Esophagus muscularis mucosa (tissue), 4 donors: ENCODE measurements at places on chromosomes 6 and 20. TPM values are rescaled to one million over a fixed set of nuclear protein-coding genes. Genes with fewer than 3 reads are reported as not detected.

- DNase-seq = no peak
These were observed 24.0 kb downstream of the CD40 start for GRCh38 chr20:46142124-46142523.

DNA sequence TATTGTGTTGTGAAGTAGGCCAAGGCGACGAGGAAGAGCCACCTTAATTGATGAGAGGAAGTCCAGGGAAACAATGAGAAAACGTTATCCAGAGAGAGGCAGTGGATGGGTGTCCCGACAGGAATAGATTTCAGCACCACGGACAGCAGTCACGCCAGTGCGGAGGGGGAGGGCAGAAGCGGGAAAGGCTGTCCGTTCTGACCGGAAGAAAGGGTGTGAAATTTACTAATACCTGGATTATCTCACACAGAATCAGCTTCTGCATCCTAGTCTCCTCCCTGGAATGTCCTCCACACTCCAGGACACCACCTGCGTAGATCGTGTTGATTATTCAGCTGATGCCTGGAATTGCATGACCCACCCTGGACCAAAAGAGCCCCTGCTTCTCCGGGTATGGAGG is 7.4 kb upstream of the BPIFA3 start:
- no peak for DNase-seq

- no peak for DNase-seq
These were observed 213.7 kb downstream of the SYNE1 start for GRCh38 chr6:152423216-152424103.

DNA sequence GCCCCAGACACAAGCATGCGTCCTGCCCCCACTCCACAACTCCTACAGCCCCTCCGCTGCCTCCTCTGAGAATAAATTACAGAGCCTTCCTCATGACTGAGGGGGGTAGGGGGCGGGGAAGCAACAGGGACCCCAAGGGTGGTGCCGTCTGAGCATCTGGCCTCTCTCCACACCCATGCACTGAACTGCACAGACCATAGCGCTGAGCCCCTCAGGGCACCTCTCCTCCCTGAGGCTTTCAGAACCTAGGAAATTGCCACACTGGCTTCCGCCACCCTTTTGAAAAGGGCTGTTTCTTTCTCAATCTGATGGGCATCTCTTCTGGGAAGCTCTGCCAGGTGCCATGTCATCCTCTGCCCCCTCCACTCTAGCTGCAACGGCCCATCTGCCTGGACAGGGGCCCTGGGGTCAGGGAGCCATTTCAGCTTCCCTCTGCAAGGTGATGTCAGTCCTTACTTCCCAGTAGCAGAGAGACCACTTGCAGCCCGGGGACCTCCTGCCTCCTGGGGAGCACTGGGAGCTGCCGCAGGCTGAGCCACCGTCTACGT is 2.5 kb downstream of the CST7 start:
- no peak for DNase-seq

- DNase-seq = no peak
These were observed 48.3 kb downstream of the PTPN1 start for GRCh38 chr20:50558483-50558925.

DNA sequence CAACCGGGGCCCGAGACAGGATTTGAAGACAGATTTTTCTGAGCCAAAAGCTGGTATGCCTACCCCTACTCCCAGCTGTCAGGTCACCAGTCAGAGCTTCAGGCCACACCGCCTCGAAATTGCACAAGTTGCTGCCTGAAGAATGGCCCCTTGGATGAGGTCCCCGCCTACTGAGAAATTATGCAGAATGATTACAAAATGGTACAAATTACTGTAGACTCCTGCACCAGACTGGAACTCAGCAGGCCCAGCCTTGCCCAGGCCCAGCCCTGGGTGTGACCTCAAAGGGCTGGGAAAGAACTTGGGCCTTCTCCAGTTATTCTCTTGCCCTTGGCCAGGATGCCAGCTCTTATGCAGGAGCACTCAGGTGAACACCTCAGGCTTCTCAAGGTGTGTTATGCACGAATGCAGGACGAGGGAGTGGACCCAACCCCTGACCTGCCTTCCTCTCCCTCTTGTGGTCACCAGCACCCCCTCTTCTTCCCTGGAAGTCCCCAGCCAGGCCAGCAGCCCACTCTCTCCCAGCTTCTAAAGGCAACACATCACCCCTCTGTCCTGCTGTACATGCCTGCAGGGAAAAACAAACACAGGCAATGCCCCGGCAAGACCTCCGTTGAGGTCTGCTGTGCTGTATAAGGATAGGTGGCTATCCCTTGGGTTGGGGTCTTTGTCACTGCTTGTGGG is 88.7 kb upstream of the NAA20 start:
- DNase-seq = no peak

DNA sequence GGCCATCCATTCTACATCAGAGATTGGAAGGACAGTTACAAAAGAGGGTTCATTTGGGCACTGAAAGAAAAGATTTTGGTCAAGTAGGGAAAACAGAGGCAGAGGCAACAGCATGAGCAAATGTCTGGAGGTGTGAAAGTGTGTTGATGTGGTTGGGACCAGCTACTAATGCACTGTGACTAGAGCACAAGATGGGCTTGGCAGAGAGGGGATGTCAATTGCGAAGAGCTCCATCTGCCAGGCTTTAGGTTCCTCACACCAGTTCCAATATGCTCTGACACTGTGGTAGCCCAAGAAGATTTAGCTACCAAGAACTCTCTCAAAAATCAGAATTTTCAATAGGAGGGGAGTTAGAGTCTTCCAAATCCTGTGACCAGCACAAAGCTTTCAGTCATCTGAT is 42.1 kb downstream of the TRAF3IP2 start:
- no peak for DNase-seq

DNA sequence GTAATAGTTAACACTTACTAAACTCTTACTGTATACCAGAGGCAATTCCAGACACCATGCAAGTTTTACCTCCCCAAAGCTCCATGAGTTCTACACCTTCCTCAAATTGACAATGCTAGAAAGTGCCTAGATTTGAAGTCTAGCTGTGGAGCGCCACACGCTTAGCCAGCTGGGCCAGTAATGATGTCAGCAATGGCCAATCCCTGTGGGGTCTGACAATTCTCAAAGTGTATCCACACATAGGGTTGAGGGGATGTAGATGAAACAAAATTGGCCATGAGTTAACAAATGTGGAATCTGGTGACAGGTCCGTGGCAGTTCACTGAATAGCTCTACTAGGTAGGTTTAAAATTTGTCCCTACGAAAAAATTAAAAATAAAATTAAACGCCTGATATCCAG is 1.3 kb downstream of the ZNF343 start:
- peak; percentile 26 for DNase-seq

- no peak for DNase-seq
These were observed 102.8 kb downstream of the FYN start for GRCh38 chr6:111770263-111771093.

- DNase-seq = no peak
These were observed 179.5 kb downstream of the ADAT2 start for GRCh38 chr6:143271024-143271423.

DNA sequence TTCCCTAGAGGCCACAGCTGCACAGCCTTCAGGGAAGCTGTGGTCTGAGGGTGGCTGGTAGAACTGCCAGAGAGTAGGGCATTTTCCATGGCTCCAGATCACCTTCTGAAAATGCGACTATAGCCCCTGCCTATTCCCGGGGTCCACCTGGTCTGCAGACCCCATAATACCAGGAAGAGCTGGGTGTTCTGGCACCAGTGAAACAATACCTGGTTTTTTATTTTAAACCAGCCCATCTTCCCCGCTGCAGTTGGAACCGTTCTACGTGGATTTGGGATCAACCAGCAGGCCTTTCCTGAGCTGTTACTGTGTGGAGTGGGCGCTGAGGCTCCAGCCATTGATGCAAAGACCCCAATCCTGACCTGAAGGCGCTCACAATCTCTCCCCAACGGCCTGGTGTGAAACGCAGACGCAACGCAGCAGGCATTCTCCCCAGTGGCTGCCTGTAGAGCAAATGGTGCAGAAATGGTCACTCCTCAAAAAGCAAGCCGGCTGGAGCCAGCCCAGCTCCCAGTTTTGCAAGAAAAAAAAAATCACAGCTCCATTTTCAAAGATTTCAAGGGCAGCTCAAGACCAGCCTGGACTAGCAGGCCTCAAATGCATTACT is 11.3 kb downstream of the NPEPL1 start:
- no peak for DNase-seq

DNA sequence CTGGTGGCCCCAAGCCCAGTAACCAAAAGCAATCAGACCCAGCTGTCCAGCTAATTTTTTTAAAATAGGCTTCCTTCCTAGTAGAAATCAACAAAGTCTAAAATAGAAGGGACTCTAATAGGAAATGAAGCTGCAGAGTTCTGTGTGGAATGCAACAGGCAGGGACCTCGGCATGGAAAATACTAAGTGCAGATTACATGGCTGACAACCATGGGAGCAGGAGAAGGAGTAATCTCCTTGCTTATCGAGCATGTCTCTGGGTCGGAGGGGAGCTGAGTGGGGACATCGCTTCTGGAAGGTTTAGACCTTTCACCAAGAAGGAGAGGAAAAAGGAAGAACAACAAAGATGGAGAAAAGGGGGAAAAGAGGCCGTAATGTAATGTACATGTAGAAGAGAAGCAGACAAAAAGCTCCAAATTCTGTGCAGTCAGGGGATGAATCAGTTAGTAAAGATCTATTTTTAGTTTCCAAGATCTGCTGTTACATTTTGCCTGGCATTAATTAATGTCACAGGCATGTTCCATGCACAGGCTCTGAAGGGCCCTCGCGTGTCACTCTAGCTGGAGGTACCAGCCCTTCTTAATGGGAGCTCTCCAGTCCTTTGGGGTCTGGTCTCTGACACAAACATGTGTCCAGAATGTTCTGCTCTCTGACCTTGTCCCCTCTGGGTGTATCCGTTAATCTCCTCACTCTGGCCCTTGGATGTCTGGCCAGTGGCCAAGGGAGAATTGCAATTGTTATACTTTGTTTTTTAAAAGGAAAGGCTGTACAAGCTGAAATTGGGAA is 16.6 kb upstream of the ZNF831 start:
- DNase-seq = no peak

DNA sequence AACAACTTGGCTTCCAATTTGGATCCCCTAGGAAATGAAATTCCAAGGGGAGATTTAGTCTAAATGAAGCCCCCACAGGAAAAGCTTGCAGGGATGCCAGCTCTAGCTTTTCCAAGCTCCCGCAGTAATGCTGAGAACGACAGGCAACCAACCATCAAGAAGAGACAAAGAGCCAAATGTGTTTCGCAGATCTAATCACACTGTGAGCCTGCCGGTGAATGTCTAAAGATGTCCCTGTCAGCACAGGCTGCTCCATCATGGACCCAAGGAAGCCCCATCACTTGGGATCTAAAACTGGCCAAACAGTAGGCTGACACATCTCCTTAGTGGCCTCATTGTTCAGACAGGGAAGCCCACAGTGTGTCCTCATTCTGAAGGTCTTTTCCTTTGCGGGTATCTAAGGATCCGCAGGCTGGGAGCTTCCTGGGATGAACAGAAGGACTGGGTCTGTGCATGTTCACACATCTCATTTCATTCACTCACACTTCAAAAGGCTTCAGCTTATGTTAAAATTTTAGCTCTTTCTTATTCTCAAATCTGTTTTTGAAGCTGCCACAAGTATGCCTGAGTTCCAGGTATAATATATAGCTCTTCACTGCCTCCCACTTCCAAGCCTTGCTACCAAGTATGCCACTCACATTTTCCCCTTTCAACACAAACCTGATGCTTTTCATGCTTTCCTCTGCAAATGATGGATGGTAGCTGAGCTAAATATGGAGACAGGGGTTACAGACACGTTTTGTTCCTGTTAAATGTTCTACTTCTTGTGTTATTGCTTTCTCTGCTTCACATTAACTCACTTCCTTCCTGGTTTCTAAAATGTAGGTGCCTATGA is 229.8 kb downstream of the HIVEP2 start:
- no peak for DNase-seq

- no peak for DNase-seq
These were observed 3.9 kb downstream of the RHAG start for GRCh38 chr6:49632727-49633126.

DNA sequence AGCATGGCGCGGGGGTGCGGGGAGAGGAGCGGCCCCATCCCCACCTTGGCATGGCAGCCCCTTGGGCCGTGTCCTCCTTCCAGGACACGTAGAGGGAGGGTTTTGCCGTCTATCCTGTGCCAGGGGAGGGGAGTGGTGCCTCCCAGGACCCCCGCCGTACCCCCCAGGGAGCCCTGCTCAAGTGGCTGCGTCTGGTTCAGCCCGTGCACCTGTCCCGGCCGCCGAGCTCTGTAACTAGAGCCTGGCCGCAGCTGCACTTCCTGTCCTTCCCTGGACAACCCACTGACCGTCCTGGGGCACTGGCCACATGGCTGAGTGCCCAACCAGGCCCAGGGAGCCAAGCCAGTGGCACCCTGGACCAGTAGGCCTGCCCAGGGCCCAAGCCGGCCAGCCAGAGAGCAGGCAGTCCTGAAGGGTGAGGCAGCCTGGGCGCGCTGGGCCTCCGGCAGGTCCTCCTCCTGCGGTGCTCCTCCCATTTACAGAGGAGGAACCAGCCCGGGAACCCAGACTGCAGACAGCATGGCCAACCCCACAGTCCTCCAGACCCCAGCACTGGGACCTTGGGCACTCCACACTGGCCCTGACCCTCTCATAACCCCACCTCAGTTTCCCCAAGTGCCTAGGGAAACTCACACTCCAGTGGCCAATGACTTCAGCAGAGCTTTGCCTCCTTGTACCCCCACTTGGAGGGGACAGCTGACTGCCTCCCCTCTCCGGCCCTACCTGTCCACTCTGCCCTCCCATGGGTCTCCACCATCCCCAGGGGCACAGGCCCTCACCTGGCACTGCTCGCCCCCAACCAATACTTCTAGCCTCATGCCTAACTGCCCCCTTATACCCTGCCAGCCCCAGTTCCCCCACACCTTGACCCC is 8.7 kb downstream of the LAMA5 start:
- no peak for DNase-seq

POM121L2 gene
- total RNA-seq = not detected

POU5F1 gene
- total RNA-seq = not detected

AGER gene
- total RNA-seq = 5.9 TPM

UBE2C gene
- not detected for total RNA-seq

SPATA25 gene
- 3.3 TPM for total RNA-seq

DZANK1 gene
- total RNA-seq = 1.4 TPM

PRL gene
- not detected for total RNA-seq

PRICKLE4 gene
- 4.4 TPM for total RNA-seq

WFDC10B gene
- total RNA-seq = not detected

ERVFRD-1 gene
- 0.13 TPM for total RNA-seq
